ENCODE measurements at places on chromosomes 1 and 21.

DNA sequence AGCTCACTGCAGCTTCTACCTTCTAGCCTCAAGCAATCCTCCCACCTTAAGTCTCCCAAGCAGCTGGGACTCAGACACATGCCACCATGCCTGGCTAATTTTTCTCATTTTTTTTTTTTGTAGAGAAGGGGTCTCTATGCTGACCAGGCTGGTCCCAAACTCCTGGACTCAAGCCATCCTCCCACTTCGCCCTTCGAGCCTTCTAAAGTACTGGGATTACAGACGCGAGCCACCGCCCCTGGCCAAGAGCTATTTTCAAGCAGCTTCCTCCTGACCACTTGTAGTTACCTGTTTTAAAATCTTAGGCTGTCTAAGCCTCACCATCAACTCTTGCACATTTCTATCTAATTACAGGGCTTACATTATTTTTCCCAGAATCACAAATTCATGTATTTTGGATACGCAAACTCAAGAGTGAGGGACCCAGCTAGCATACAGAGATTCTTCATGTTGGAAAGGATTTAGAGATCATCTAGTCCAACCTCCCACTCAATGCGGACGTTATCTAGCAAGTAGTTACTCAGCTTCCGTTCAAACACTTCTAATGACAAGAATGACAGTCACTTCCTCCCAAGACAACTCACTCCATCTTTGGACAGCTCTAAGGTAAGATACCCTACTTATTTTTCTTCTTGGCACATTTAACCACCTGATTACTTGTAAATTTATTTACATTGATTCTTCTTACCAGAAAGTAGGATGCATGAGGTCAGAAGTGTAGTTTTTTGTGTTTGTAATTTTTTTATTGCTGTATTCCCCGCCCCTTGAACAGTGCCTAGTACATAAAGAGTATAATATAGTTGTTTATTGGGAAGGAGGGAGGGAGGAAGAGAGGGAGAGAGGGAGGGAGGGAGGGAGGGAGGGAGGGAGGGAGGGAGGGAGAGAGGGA lies 65.4 kb downstream of the LUZP1 start:
- peak; percentile 76 for DNase-seq

- peak; percentile 4 for DNase-seq
These were observed at the start of gene PLPPR4 for GRCh38 chr1:99264201-99265021. Gene PLPPR4 (plus strand): TSS chr1:99264492. CDS start chr1:99264594, 102 bp downstream.

GRCh38 chr1:9302745-9303524 lies 10.2 kb downstream of the SPSB1 start:
- no peak for DNase-seq

GRCh38 chr1:183792300-183792699 lies 12.6 kb upstream of the RGL1 start:
- DNase-seq: no peak

DNA sequence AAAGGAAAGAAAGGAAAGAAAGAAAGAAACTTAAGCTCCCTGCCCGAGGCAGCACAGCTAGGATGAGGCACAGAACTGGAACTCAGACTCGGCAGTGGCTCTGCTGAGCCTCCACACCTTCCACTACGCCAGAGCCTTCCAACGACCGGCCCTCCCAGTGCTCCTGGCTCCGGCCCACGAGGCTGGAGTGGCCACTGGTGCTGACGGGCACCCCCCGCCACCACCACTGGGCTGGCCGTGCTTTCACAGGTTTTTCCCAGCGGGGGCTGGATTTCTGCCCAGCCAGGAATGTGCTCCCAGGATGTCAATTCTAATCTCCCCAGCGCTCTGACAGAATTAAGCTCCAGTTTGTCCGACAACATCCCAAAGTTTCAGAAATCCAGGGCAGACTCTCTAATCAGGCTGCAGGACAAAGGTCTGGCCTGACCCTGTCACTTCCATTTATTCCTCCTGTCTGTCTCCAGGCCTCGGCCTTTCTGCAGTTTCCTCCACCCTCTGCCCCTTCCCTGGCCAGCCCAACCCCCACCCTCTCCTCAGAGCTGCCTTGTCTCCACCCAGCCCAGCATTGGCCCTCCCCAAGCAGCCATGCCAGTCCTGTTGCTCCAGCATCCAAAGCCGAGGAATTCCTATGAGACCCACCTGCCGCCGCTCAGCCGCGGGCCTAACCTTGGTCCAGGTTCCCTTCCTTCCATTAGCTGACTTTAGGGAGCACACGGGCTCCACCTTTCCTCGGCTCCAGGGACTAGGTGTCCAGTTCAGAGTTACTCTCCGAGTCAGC lies 81.9 kb downstream of the CASZ1 start:
- no peak for DNase-seq

DNA sequence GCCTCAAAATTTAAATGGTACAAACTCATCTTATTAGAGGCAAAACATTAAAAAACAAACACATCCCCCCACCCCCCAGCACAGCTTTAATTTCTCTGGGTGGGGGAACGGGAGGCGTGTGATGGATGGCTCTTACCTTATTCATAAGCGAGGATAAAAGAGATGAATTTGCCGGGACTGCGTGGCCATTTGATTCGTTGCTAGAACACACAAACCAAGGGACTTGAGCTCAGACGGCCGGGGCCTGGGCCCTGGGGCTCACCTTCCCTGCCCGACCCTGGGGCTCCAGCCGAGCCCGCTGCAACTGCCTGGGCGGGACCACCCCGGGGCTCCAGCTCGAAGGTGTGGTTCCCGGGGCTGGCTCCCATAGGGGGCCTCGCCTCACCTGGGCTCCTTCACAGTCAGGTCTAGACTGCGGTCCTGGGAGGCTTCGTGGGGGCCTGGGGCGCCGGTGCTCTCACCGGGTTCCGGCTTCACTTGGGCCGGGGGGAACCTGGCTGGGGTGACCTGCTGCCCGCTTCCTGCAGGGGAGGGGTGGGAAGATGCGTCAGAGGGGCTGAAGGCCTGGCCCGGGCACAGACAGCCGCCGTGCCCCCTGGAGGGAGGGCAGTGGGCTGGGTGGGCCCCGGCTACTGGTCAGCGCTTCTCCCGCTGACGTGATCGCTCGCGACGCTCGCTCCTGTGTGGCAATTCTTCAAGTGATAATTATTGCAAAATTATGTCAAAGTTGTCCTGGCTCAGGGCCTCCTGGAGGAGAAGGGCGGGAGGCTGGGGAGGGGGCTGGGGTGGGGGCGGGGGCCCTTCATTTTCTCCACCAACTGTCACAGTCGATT lies 145.7 kb downstream of the CASZ1 start:
- DNase-seq: no peak

GRCh38 chr1:201254625-201255478 lies 28.5 kb upstream of the PKP1 start:
- peak; percentile 76 for DNase-seq

DNA sequence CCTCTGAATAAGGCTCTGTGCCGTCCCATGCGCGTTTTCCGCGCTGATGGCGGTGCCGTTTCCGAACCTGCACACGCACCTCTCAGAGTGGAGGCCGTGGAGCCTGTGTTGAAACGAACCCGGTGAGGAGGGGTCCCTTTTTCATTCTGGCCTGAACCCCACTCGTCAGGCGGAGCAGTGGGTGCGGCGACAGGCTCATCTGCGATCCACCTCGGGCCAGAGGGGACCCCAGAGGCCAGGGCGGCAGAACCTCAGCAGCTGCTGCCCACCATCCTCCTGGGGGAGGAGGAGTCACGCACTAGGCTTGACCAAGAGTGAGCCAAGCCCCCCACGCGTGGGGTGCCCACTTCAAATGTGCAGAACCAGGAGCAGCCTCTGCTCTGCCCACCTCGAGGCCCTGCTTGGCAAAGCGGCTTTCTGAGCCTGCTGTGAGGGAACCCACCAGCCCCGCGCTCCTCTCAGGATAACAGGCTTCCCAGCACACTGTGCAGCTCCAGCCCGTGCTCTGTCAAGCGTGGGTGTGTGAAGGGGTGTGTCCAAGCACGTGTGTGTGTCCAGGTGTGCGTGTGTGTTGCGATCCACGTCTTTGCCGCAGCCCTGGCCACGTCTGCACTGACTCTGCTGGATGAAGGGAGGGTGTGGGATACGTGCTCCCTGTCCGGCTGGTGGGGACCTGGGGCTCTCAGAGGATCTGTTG lies 6.8 kb downstream of the PRDM16 start:
- DNase-seq: no peak

- peak; percentile 42 for DNase-seq
These were observed 3.3 kb upstream of the B4GALT3 start for GRCh38 chr1:161180639-161181038.
